ENCODE measurements at places on chromosomes 16 and 17.

- no peak for DNase-seq
Observed at GRCh38 chr17:74573169-74573568, 5.9 kb upstream of the CD300H start.

DNA sequence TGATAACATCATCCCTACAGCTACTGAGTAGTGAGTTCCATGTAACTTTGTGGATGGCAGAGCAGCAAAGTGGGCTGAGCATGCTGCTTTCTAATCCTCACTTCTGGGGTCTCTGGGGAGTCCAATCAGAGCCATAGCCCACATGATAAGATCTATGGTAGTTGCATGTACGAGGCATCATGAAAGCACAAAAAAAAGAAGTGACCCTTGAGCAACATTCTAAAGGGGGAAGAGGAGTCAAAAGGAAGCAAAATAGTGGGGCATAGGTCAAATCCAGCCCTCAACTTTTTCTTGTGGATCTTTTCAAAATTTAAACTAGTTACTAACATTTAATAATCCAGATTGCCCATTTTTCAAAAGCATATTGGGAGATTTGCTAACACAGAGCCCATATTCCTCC lies 208.5 kb upstream of the TOX3 start:
- DNase-seq: no peak

- DNase-seq: no peak
Observed at GRCh38 chr16:65126845-65127624, 5.2 kb upstream of the CDH11 start.

DNA sequence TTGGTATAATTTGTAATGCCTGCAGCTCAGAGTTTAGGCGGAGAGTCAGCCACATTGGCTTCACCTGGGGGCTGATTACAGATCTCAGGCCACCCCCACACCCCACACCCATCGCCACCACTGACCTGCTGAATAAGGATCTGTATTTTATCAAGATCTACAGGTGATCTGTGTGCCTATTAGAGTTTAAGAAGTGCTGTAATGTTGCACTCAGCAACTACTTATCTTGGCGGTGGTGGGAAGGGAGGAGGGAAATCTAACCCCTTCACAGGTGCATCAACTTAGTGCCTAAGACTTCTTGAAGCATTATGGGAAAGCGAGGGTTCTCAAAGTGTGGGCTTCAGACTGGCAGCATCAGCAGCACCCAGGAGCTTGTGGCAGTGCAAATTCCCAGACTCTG lies 17.5 kb upstream of the KRT20 start:
- no peak for DNase-seq

GRCh38 chr17:75900691-75901533 lies 3.8 kb downstream of the MRPL38 start:
- no peak for DNase-seq

DNA sequence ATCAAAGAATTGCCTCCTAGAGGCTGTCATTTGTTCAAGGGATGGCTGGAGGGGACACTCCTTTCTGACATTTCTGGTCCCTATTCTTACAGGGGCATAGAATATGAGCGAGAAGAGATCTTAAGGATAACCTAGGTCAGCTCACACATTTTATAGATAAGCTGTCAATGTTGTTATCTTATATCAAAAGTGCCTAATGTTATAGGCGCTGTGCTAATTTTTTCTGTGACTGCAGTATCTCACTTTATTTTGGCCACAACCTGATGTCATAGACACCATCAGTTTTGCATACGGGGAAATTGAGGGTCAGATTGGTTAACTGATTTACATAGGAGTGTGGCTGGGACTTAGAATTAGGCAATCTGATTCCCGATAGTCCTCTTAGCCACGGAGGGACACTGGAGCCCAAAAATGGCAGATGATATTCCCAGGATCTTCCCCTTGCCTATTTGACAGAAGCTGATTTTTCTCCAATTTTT lies 1.2 kb downstream of the CPD start:
- DNase-seq: peak; percentile 51

DNA sequence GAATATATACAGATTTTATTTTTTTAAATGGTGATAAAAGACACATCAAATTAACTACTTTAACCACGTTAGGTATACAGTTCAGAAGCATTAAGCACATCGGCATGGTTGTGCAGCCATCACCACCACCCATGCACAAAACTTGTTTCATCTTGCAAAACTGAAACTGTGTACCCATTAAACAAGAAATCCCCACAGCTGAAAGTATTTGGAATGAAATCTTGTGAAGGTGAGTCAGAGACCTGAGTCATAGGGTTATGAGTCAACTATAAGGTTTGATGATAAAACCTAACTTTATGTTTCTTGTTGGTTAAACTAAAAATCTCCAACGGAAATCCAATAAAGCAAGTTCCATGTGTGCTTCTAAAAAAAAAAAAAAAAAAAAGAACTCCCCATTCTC lies 561.6 kb upstream of the PSMD7 start:
- DNase-seq: no peak

DNA sequence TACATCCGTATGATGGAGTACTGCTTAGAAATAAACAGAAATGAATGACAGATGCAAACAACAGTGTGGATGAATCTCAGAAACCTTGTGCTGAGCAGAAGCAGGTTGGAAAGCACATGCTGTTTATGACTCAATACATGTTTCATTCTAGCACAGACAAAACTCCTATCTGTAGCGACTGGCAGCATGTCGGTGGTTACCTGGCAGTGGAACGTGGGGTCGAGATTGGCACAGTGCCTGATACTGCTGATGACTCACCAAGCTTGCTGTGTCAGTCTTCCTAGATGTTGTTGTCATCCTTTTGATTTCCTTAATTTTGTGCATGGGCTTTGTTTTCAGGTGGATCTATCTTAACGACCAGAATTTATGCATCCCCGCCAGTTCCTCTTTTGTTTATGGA lies 62.1 kb downstream of the GAN start:
- no peak for DNase-seq

DNA sequence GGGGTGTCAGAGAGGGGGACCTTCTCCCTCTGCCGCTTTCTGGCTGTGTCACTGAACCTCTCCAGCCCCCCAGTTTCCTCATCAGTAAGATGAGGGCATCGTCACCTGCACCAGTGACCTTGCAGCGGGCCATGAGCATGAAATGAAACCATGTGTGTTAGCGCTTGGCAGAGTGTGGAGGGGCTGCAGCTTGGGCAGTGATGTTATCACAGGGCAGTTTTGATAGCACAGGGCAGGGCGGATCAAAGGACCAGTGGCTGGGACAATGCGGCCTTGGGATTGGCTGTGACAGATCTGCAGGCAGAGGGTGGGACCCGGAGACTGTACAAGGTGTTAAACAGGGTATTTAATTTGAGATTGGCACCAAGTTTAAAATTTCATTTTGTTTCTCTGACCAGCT lies 38.9 kb upstream of the NAT9 start:
- DNase-seq: no peak

DNA sequence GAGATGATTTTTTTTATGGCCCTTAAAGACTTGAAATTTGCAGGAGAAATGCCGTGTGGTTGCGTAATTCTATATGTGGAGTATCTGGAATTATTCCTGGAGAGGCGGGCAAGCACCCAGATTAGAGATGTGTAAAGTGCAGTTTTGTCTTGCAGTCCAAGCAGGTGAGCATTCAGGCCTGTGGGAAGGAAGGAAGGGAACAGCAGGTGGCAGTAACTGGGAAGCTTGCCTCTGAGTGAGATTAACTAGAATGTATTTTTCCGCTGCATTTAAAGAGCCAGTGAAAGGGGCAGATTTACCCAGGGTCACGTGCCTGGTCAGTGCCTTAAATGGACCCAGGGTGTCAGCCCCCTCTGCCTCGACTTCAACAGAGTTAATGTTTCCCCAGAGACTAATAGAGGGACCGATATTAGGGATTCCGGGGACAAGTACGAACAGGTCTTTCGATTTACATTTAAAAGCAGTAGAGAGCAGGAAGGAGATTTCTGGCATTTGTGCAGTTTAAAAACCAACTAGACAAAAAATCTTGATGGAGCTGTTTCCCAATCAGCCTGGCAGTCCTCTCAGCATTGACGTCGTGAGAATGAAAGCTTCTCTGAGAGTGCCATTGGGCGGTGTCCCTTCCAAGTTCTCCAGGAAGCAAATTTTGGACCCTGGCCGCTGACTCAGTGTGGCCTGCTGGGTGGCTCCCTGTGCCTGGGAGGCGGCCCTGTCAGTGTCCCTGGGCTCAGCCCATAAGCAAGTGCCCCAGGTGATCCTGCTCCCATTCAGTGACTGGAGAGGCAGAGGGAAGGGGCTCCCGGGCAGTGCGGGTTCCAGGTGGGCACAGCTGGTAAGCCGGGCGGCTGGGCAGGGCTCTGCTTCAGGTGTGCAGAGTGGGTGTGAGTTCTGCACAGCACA lies 38.2 kb downstream of the KSR1 start:
- no peak for DNase-seq

DNA sequence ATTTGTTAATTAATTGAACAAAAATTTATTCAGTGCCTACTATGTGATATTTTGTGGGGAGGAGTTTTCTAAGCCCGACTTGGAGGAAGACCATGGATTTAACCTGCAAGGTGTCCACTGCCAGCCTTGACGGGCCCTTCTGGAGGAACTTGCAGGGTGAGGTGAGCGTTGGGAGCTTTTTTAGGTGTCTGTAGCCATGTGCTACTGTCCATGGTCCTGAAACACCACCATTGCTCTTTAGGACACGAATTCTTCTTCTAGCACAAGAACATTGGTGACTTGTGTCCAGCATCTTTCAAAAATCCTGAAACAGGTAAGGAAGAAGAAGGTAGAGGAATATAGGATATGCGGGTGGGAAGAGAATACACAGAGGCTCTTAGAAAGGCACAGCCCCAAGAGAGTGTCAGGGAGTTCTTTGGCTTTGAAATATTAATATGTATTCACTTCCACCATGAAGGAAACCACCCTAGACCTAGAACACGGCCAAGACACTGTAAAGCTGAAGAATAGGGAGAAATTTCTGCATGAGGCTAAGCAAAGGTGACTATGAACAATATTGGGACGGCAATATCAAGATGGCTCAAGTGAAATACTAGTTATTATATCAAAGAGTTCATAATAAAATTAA lies 27.9 kb upstream of the OR4D1 start:
- DNase-seq: peak; percentile 55

DNA sequence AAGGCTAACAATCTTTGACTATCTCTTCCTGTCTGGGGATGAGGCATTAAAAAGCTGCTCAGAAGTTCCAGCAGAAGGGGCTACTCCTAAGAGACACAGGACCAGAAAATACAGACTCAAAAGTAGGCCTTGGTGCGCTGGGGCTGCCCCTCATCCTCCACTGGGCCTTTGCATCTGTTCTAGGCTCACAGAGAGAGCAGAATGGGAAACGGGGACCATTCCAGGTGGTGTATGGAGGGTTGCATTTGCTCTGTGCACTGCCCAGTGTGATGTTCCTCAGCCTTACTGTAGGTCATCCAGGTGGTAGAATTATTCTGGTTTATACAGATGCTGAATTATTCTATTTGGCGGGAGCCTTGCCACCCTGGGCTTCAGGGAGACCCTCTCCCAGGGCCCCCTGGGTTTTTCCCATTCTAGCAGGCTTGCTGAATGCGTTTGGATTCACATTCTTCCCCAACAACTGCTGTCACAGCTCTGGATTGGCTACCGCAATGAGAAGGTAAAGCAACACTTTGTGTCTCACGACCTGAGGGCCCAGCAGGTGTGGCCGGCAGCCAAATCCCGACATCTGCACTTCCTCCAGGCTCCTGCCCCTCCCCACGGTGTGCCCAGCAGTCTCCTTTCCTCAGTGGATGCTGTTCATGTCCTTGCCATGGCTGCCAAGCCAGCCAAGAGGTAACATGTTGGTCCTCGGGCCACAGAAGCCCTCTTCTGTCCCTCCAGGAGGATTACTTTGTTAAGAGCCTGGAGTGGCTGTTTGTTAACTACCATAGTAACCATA lies 25.0 kb upstream of the ZNHIT3 start:
- no peak for DNase-seq

DNA sequence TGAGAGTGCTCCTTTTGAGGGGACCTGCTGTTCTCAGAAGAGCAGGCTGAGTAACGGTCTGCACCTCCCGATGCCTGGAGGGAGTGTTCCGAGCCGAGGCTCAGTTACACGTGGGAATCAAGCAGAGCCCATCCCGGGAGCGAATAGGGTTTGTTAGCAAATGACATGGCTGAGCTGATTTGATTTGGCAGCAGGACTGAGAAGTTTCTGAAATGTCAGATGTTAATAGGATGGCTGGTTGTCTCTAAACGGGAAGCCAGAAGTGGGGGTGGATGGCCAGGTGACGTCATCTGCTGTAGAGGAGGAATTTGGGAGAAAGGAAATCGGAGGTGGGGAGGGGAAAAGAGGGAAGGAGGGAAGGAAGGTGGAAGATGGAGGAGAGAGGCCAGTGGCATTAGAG lies 128.0 kb downstream of the RAP1GAP2 start:
- DNase-seq: no peak

GRCh38 chr16:55039931-55040330 lies 109.3 kb downstream of the IRX5 start:
- DNase-seq: no peak

DNA sequence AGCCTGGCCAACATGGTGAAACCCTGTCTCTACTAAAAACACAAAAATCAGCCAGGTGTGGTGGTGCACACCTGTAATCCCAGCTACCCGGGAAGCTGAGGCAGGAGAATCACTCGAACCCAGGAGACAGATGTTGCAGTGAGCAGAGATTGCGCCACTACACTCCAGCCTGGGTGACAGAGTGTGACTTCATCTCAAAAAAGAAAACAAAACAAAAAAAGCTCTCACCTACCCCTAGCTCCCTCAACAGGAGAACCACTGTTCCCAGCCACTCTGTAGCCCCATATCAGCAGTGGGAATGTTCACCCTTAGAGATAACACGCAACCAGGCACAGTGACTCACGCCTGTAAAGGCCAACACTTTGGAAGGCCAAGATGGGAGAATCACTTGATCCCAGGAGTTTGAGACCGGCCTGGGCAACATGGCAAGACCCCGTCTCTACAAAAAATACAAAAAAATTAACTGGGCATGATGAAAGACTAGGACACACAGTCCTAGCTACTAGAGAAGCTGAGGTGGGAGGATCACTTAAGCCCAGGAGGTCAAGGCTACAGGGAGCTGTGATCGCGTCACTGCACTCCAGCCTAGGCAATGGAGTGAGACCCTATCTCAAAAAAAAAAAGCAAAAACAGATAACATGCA lies 5.4 kb downstream of the TMC8 start:
- DNase-seq: no peak

DNA sequence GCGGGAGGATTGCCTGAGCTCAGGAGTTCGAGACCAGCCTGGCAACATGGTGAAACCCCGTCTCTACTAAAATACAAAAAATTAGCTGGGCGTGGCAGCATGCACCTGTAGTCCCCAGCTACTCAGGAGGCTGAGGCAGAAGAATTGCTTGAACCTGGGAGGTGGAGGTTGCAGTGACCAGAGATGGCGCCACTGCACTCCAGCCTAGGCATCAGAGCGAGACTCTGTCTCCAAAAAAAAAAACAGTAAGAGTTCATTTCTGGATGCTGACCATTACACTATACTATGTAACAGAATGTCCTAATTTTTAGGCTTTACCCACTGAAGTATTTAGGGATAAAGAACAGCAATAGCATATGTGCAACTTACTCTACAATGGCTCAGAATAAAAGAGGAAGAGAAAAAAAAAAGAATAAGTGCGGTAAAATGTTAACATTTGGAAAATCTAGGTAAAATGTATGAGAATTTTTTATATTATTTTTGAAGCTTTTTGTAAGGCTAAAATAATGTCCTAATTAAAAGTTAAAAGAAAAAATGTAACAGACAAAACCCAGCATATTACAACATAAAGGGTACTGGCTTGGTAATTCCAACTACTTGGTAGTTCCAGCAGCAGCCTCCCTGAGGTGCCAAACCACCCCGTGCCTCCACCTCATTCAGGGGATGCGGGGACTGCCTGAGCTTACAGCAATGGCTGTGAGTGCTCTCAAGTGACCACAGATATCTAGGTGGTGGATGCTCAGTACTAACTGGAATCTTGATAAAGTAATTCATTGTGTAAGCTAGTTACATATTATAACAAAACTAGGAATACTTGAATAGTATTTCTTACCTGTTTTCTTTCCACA lies 10.9 kb downstream of the COPS3 start:
- DNase-seq: no peak

Measured in GM13976 (cell line).